Stimulated activated CD4-positive, alpha-beta T cell treated with anti-CD3 and anti-CD28 coated beads, Interleukin-15, amount 100 ng/mL, for 48 hours (primary cell): ENCODE measurements at places on chromosomes 6 and 20.

GRCh38 chr6:99603421-99604165, 3.0 kb upstream of the PRDM13 start:
- DNase-seq = no peak

GRCh38 chr6:135866445-135867123, 15.1 kb downstream of the PDE7B start:
- no peak for DNase-seq

DNA sequence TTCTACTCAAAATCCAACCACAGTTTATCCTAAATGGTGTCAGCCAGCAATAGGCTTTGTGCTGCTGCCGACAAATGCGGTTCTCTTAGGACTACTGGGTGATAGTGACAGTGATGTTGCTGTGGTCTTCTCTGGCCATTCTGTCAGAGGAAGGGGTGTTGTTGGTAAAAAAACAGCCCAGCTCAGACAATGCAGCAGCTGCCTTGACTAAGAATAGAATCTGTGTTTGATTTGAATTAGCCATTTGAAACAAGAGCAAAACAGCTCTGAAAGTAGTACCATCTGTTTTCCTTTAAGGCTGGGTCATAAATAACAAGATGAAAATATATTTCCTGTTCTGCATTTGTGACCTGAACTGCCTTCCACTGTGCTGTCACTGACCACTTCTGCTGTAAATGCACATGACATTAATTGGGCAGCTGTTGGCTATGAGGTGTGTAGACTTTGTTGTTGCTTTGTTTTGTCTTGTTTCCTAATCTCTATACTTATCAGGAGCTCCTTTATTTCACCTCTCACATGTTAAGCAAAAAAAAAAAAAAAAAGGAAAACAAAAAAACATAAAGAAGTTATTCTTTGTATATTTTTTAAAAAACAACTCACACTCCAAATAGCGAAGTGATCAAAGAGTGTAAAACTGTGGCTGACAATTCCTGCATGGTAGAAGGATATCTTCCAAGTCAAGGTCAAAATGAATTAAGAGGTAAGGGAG, 497.8 kb upstream of the ARID1B start:
- no peak for DNase-seq

GRCh38 chr6:17125407-17125806, 23.6 kb downstream of the STMND1 start:
- DNase-seq = no peak

- DNase-seq = no peak
These were observed 40.3 kb downstream of the STK35 start for GRCh38 chr20:2141600-2142575.

DNA sequence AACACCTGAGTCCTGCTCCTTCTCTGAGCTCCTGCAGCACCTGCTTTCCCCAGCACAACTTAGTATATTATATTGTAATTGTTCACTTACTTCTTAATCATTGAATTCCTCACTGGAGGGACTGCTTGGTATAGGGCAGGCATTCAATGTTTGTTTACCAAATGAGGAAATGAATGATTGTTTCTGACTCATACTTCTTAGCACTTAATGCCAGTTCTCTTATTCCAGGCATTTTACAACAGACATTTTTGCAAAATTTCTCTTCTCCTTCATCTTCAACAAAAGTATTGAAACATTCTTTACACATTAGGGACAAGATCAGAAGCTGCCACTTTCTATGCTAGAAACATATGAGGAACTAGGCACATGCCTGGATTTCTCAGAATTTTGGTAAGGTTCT, 119.4 kb downstream of the TBX18 start:
- DNase-seq = no peak

DNA sequence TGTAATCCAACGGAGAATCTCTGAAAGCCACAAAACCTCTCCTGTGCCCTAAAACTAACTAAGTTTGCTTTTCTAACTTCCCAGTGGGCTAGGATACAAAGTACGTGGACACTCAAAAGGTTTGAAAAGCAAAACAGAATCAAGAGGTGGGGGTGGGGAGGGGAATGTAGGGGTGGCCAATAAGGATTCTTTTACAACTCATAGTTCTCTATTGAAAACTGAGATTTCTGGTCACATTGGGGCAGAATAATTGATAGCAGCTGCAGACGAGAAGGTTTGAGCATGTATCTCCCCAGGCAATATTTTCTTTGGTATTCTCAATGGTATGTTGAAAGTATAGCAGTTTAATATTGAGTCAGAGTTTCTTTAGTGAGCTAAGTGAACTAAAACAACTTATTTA, 376.7 kb upstream of the CITED2 start:
- DNase-seq = no peak
